ENCODE measurements at places on chromosomes 7 and 10.

DNA sequence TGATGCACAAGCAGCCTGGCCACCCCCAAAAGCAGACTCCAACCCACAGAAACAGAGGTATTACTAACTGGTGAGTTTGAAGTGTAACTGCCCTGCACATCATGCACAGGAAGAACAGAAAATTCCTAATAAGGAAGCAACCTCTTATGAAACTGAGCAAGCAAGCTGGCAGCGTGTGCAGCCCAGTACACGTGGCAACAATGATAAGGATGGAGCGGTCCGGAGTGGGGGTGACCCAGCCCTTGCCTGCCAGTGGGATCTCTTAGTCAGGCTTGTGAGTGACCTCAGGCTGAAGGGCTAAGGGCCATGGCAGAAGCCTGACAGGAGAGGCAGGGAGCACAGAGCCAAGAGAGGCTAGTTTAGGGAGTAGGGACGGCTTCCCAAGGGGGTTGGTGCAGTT, 22.1 kb upstream of the AOAH start:
- DNase-seq: no peak

- DNase-seq: no peak
Measured at GRCh38 chr10:110859973-110860376, 11.8 kb upstream of the PDCD4 start.

- no peak for DNase-seq
Measured at GRCh38 chr7:24721481-24722001, 35.7 kb downstream of the GSDME start.

GRCh38 chr10:124648738-124649137, 95.4 kb downstream of the FAM53B start:
- no peak for DNase-seq

GRCh38 chr10:113960617-113961181, 83.0 kb upstream of the ADRB1 start:
- DNase-seq: peak; percentile 44

DNA sequence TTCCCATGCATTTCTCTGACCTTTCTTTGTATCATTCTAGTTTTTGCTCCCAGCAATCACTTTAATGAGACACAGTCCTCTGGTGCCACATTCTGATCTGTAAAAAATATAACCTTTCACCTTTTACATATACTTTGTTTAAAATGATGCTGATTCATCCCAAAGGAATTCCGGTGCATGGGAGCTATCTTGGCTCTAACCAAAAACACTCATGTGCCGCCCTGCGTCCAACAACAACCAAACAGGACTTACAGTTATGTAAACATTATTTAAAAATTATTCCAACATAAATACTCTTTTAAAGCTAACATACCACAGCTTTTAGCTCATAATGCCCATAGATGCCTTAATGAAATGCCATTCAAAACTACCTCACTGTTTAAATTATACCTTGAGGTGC, 7.7 kb upstream of the OPALIN start:
- no peak for DNase-seq

DNA sequence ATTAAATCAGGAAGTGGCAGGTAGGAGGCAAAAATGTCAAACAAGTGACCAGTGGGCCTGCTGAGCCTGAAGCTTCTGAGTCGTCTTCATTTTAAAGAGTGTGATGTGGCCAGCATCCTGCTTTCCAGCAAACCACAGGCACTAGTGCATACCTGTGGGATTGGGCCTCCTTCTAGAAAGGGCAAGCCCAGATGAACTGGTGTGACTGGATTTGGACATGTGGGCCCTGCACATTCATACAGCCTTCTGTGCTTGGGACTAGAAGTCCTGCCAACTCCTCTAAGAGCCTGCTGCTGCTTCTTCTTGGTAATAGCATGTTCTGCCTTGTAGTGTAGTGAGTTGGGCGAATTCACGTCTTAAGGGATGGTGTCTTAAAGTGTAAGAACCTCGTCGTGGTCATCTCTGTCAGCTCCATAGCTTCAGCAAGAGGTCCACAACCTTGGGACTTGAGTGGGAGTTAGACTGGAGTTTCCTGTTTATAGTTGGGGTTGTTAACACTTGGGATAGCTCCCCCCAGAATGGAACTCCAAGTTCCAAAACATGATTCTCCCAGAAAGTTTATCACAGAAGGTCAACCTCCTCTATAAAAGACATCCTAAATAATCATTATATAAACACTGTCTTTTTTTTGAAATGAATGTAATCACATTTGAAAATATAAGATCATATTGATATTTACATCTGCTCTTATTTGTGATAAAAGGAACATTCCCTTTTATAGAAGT, 11.2 kb downstream of the BMPER start:
- DNase-seq: no peak

GRCh38 chr7:43260980-43261878, 148.8 kb downstream of the HECW1 start:
- DNase-seq: peak; percentile 93

- DNase-seq: no peak
Measured at GRCh38 chr7:51082096-51082840, 234.3 kb downstream of the COBL start.

- DNase-seq: no peak
Measured at GRCh38 chr7:24966802-24967201, 13.2 kb downstream of the OSBPL3 start.

- no peak for DNase-seq
Measured at GRCh38 chr7:11592699-11593098, 239.3 kb downstream of the THSD7A start.

DNA sequence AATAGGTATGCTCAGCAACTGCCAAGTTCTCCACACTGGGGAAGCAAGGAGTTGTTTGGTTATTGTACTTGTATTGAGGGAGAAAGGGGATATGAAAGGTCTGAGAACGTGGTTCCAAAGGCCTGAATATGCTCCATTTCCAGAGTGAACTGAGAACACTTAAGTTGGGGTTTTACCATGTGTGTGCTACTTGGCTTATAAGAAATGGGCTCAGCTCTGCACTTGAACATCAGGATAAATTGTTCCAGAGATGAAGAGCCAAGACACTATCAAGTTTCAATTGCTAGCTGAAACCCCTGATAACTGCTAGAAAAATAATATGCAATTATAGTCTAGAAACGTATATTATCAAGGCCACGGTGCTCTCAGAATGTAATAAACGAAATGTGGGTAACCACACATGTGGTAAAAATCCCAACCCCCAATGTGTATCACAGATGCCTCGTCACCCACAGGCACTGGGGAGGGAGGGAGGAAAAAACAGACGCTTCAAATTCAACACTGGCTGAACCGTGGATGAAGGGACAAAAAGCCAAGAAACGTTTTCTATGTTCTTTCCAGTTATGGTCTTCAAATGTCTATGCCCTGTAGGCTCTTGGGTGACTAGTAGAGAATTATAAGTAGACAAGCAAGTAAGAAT, 16.3 kb downstream of the ELMO1 start:
- DNase-seq: no peak

- no peak for DNase-seq
Measured at GRCh38 chr10:1577945-1578344, 159.4 kb downstream of the ADARB2 start.

DNA sequence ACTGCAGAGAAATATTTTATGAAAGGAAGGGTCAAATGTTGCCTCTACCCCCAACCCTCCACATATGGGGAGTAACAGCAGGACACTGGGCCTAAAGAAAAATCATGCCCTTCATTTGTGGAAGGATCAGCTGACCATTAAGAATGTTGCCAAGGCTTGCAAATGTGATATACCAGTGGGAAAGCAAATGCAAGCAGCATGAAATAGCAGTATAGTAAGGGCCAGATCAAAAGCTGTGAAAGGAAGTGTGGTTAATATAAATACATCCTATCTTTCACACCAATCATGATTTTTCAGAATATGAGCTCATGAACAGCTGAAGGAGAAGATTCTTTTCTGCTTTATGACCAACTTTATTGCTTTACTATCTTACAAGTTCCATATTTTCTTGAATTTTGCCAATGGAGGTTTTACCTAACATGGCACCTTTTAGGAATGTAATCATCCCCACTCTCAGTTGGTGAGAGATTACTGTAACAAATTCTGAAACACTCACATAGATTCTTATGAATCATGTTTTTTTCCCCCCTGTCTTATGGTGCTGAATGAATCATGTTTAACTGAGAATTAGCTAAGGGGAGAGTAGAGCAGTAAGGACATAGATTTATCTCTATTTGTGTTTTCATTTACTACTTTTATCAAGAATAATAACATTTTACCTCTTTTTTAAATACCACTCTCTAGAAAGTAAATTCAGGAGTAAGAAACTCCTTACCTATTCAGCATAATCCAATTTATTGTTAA, 12.1 kb upstream of the ATAD1 start:
- no peak for DNase-seq

DNA sequence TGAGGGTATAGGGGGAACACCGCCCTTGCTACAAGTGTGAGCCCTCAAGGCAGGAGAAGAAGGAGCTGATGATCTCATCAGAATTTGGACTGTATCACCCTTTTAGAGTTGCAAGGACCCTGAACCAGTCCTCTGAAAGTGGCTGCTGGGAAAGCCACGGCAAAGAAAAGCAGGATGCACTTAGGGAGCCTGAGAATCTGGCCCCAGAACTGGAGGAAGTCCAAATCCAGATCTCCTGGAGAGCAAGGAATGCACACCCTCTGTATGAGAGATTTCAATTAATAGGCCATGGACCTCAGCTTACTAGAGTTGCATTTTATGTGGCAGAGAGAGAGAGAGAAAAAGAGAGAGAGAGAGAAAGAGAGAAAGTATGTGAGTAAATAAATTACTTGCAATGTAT, 662.9 kb downstream of the CCSER2 start:
- DNase-seq: no peak

DNA sequence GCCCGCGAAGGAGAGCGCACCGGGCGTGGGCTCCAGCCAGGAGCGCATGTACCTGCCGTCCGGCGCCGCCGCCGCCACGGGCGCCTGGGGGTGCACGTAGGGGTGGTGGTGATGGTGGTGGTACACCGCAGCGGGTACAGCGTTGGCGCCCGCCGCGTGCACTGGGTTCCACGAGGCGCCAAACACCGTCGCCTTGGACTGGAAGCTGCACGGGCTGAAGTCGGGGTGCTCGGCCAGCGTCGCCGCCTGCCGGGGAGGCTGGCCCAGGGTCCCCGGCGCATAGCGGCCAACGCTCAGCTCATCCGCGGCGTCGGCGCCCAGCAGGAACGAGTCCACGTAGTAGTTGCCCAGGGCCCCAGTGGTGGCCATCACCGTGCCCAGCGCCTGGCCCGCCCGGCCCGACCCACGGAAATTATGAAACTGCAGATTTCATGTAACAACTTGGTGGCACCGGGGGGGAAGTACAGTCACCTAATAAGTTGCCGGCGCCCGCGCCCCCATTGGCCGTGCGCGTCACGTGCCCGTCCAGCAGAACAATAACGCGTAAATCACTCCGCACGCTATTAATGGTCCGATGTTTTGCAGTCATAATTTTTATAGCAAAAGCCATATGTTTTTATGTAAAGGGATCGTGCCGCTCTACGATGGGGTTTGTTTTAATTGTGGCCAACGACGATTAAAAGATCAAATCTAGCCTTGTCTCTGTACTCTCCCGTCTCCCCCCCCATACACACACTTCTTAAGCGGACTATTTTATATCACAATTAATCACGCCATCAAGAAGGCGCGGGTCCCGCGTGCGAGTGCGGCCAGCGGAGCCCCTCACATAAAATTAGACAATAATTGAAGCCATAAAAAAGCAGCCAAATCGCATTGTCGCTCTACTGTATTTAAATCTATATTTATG, at the start of gene HOXA9:
TSS of gene HOXA9 (minus strand) at position 449 of the 907 bp plus-strand sequence. CDS start at position 369, 80 bp downstream.
- DNase-seq: peak; percentile 61

- DNase-seq: peak; percentile 44
Measured at GRCh38 chr7:102318482-102318971, 31.9 kb downstream of the SH2B2 start.

- no peak for DNase-seq
Measured at GRCh38 chr10:11017000-11017569, 587 bp upstream of the CELF2 start.

DNA sequence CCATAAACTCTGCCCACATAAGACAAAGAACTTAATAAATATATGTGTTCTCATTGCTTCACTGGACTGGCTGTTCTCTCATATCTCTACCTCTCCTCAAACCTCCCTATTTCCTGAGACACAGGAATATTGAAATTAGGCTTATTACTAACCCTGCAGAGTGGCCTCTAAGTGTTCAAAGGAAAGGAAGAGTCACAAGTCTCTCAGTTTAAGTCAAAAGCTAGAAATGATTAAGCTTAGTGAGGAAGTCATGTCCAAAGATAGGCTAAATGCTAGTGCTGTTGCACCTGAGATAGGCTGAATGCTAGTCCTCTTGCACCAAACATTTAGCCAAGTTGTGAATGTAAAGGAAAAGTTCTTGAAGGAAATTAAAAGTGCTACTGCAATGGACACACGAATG, 41.1 kb downstream of the GNAI1 start:
- DNase-seq: no peak

GRCh38 chr7:33946094-33946699, 40.9 kb downstream of the BMPER start:
- DNase-seq: no peak

DNA sequence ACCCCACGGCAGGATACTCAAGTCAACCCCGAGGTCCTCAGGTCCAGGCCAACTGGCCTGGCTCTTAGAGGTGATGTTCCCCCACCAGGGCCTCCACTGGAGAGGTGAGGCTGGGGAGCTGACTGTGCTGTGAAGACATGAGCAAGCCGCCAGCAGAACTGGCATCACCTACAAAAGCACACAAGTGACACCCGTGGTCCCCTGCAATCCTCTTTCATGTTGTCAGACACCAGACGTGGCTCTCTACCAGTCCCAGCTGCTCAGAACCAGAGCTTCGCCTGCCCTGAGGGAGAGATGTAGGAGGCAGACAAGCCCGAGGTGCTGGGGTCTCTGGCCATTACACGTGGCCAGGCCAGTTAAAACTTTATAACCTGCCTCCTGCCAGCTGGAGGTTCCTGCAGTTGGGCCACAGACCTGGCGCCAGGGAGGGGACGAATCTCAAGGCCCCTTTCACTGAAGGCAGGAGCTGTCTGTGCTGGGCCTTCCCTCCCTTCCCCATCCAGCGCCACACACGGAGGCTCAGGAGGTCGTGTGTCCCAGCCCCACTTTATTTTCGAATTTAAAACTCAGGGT, 2.2 kb downstream of the COMTD1 start:
- peak; percentile 82 for DNase-seq

DNA sequence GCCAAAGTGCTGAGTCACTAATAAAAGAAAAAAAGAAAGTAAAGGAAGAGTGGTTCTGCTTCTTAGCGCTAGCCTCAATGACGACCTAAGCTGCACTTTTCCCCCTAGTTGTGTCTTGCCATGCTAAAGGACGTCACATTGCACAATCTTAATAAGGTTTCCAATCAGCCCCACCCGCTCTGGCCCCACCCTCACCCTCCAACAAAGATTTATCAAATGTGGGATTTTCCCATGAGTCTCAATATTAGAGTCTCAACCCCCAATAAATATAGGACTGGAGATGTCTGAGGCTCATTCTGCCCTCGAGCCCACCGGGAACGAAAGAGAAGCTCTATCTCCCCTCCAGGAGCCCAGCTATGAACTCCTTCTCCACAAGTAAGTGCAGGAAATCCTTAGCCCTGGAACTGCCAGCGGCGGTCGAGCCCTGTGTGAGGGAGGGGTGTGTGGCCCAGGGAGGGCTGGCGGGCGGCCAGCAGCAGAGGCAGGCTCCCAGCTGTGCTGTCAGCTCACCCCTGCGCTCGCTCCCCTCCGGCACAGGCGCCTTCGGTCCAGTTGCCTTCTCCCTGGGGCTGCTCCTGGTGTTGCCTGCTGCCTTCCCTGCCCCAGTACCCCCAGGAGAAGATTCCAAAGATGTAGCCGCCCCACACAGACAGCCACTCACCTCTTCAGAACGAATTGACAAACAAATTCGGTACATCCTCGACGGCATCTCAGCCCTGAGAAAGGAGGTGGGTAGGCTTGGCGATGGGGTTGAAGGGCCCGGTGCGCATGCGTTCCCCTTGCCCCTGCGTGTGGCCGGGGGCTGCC, at the start of gene IL6:
TSS of gene IL6 (plus strand) at position 294 of the 807 bp plus-strand sequence. CDS start at position 357, 63 bp downstream.
- peak; percentile 93 for DNase-seq

- no peak for DNase-seq
Measured at GRCh38 chr10:43086321-43086942, 9.6 kb downstream of the RET start.

All from ELF-1 (cell line).